ENCODE measurements at places on chromosomes 4 and X.

GRCh38 chr4:80232707-80233370, 33.6 kb upstream of the FGF5 start:
- no peak for DNase-seq

GRCh38 chr4:154205471-154205870, 286.1 kb downstream of the DCHS2 start:
- DNase-seq: no peak

DNA sequence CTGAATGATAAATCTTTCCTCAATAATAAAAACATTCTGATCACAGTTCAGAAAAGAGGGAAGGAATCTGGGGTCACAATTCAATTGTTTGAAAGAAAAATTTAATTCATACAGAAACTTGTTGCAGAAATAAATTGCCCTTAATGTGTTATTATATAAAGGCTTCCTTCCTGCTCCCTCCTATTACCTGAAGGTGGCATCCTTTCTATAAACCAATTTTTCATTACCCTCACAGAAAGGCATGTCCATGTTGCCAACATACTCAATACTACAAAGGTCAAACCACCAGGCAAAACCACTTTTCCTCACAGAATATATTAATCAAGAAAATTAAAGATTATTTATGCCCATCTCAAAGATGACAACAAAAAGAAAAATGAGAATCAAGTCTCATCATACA, 194.3 kb upstream of the CT83 start:
- no peak for DNase-seq

DNA sequence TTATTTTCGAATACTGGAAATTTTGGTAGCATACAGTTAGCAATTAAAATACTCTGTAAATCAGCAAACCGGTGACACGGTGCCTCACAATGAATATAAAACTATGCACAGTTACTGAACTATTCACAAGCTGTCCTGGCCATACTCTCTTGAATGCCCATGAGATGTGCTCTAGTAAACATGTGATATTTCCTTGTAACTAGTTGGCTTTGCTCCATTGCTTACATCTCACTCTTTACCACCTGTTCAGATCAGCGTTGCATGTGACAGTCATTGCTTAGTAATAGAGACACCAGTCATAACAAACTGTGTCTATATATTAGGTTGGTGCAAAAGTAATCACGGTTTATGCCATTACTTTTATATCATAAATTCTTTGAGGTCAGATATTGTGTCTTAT, 897.9 kb upstream of the FTHL17 start:
- no peak for DNase-seq

DNA sequence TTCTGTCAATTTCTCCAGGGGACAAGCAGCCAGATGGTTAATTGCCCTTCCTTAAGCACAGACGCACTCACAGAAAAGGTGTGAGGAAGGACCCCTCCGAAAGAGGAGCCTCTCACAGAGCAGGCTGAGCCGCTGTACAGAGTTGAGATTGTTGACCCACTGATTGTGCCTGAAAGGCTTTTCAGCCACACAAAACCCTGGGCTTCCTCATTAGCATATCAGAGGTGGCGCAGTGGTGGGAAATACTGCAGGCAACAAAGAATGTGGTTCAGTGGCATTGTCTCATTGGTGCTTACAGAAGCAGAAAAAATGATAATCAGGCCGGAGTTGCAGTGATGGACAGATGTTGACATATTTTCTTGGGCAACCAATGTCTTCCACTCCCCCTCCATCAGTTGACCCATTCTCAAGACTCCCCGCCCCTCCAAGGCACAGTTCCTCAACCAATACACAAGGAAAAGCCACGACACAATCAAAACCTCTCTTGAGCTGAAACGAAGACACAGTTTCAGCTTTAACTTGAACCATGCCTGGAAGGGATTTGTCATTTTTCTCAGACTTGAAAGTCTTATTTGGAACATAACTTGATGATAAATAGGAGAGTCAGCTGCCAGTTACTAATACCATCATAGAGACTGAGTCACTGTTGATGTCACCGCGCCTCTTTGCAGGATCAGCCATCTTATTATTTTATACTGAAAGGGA, 53.1 kb downstream of the ATXN3L start:
- DNase-seq: no peak

GRCh38 chrX:63675716-63676115, 109.3 kb downstream of the ARHGEF9 start:
- no peak for DNase-seq

DNA sequence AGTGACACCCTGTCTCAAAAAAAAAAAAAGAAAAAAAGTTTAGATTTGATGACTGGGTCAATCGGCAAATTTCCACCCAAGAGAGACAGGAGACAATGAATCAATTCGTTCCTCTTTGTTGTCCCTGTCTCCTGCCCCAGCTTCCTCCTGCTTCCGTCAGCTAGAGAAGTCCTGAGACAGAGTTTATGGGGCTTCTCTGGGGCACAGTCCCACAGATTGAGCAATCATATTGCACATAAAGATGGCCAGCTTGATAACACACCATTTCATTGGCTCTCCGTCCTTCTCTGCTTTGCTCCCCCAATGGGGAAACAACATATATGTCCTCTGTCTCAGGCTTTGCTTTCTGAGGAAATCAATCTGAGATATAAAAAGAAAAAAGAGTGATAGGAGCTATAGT, 78.4 kb upstream of the FUNDC1 start:
- DNase-seq: no peak

DNA sequence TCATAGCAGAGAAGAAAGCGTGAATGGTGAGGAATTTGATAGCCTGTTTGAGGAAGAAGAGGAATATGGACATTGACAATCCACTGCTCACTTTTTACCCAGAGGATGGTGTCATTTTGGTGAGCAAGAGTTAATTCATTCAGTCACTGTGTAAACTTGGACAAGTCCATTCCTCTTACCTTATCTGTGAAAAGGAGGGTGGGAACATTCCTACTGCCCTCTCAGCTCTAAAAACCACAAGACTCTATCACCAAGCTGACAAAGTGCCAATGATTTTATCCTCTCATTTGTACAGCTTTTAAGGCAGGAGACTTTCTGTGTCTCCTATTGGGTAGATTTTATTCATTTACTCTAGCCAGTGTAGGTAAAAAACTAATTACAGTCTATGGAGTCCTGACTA, 103.8 kb downstream of the LUZP4 start:
- DNase-seq: no peak

DNA sequence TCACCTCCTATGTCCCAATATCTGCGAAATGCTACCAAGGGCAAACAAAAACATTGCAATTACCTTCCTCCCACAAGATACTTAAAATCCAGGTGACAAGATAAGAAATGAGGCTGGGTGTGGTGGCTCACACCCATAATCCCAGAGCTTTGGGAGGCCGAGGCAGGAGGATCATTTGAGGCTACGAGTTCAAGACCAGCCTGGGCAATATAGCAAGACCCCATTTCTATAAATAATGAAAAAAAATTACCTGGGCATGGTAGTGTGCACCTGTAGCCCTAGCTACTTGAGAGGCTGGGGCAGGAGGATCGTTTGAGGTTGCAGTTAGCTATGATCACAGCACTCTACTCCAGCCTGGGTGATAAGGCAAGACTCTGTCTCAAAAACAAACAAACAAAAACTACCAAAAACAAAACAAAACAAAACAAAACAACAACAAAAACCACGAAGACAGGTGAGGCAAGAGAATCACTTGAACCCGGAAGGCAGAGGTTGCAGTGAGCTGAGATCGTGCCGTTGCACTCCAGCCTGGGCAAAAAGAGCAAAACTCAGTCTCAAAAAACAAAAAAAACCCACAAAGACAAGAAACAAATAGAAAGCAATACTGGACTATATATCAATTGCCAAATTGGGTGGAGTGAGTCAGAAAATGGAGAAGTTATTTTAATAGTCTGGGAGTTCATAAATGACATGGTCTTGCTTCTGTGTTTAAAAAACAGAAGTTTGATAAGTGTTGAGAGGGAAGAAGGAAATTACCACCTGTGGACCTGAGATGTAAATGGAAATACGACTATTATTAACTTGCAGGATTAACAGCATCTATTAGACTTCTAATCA, 176.5 kb downstream of the FBXW7 start:
- DNase-seq: no peak

GRCh38 chrX:68177542-68177941, 255.8 kb downstream of the OPHN1 start:
- no peak for DNase-seq

DNA sequence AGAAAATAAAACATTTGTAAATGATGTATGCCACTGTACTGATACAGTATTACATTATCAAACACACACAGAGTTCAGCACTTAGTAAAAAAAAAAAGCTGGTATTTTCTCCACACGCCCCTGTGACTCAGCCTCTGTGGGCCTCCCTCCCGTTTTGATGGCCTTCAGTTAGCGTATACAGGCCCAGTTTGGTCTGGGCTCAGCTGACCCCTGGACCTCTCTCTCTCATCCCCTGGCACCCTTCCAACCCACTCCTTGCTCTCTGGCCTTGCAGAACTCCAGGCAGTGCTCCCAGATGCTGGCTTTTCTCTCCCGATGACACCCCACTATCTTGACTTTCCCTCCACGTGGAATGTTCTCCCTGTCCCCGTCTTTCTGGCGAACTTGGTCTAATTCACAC, 89.0 kb upstream of the LIMCH1 start:
- no peak for DNase-seq

- no peak for DNase-seq
Observed at GRCh38 chr4:7034262-7035081, 8.7 kb upstream of the TADA2B start.

GRCh38 chr4:10584042-10584441, 100.5 kb downstream of the CLNK start:
- no peak for DNase-seq

DNA sequence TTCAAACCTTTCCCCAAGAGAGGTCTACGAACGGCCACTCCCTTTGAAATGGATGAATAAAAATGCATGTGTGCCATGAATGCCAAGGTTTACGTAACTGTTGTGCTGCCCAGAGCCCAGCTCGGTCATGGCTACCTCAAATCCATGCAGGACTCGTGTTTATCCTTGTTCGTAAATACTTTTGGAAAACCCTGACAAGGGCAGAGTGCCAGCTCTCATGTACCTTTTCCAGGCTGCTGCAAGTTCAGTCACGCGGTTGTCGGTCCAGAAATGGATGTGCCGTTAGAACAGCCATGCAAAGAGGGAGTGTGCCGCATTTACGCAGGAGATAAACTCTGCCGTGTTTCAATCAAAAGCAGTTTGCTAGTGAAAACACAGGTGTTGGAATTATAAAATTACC, 123.4 kb downstream of the AMELX start:
- DNase-seq: no peak

- DNase-seq: no peak
Observed at GRCh38 chrX:68997911-68998310, 167.3 kb downstream of the PJA1 start.

- peak; percentile 57 for DNase-seq
Observed at GRCh38 chr4:168153596-168154440, 61.5 kb downstream of the ANXA10 start.

- no peak for DNase-seq
Observed at GRCh38 chrX:20263474-20263873, 3.2 kb downstream of the RPS6KA3 start.

GRCh38 chr4:99540277-99540939, 23.4 kb downstream of the TRMT10A start:
- no peak for DNase-seq

DNA sequence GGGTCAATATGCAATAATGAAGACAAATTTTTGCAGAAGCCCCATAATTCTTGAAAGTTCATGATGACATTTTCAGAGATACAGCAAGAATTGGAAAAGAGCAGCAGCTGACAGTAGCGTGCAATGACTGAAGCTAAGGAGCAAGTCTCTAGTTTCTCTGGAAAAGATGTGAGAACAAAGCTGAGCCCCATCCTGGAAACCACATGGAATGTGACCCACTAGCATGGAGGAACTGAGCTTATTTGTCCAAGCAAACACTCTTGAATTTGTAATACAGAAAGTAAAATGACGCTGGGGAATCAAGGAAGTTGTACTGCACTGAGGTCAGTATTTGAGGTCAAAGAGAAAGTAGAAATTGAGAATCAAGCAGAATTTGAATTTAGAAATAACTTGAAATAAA, 1447.2 kb downstream of the FSTL5 start:
- DNase-seq: no peak

- DNase-seq: no peak
Observed at GRCh38 chr4:87502580-87503238, 26.5 kb downstream of the SPARCL1 start.

GRCh38 chr4:48255072-48255958, 14.3 kb downstream of the TEC start:
- DNase-seq: no peak

GRCh38 chrX:1468250-1468772, 15.6 kb upstream of the ASMTL start:
- peak; percentile 92 for DNase-seq

DNA sequence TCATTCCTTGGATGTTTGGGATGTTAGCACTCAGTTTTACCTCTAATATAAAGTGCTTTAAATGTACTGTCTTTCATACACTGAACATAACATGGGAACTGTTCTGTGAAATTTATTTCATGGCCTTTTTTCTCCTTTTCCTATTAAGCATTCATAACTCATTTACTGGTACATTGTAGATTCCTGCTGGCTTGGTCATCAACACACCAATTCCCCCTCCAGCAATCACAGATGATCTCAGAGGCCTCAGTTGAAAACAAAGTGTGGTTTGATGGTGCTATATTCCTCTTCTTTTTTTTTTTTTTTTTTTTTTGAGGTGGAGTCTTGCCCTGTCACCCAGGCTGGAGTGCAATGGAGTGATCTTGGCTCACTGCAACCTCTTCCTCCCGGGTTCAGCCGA, 61.9 kb upstream of the FAM47B start:
- DNase-seq: no peak
